ENCODE measurements at places on chromosomes 16 and 17.

GRCh38 chr17:633133-633532 lies 81.5 kb downstream of the VPS53 start:
- no peak for DNase-seq

DNA sequence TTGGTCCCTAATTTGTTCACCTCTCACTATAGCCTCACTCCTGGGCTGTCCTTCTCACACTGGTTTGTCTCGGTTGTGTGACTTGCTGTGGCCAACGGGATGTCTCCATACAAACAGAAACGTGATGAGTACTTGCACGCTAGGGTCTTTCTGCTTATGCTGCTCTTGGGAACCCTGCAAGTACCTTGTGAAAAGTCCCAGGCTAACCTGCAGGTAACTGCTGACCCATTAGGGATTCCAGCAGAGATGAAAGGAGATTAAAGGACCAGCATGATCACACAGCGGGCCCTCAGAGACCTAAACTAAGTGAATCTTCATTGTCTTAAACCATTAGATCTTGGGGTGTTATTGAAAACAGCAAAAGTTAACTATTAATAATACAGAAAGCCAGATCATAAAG lies 562.8 kb upstream of the GOT2 start:
- DNase-seq: no peak

DNA sequence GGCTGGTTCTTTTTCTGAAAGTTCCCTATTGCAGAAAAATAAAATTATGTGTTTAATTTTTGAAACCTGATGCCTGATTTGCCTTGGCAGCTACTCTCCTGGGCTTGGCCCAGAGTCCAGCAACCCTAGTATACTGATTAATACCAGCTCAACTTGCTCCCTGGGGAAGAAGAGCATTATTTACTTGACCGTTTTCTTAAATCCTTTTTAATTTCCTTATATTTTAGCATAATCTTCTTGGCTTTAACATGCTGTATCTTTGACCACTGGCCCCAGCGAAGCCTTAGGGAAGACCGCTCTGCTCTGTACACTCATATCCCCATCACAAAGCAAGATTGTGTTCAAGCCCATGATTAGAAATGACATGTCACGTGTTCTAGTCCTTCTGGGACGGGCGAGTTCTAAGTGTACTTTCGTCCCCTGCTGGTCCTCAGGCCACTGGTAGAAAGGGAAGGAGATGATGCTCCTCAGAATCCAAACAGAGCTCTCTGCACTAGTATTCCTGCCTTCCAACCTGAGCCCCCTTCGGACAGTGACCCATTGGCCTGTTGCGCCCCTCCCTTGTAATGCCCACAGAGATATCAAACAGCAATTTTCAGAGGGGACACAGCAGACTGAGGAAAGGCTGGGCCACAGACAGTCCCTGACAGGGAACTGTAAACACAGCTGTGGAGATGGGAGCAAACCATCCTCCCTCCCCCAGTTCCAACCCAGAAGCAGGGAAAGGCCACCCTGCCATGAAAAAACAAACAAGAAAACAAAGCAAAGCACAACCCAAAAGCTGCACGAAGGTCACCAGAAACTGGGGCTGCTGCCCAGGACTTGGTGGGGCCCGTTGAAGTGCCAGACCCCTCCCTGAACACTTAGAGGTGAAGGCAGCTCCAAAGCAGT lies 4.3 kb upstream of the EZH1 start:
- DNase-seq: no peak

DNA sequence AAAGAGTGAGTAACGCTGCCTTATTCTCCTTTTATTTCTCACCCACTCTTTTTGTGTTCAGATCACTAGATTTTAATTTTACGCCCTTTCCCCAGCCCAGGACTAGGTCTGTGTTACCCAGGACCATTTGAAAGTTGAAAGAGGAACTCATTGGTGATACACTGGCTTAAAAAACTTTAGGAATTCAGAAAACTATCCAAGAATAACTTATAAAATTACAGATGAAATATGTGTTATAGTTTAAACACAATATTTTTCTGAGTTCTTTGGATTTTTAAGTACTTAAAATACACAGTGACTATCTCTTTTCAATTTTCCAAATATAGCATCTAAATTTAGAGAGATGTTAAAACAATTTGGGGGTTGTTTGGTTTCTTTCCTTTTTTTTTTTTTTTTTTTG lies 385.2 kb downstream of the CDH13 start:
- DNase-seq: no peak

DNA sequence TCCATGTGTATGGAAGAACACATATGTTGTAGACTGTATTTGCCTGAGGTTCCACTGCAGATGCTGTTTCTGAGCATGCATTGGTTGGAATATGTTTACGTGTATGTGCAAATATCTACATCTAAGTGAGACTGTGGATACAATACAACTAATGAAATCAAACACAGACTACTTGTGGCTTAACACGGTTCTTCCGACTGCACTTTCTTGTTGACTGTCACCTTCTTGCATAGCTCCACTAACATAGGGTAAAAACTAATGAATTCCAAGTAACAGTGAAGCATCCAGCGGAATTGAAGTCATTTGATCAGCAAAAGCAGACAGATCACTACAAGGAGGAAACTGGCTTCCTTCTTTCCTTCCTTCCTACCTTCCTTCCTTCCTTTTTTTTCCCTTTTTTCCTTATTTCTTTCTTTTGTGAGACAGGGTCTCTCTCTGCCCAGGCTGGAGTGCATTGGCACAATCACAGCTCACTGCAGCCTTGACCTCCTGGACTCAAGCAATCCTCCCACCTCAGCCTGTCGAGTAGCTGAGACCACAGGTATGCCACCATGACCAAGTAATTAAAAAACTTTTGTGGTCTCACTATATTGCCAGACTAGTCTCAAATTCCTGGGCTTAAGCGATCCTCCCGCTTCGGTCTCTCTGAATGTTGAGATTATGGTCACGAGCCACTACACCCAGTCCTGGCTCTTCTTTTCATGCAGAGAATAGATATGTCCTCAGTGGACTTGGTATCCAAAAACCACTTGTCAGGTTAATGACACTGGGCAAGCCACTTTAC lies 22.0 kb upstream of the CCL1 start:
- DNase-seq: no peak

GRCh38 chr16:12793120-12793864 lies 10.4 kb downstream of the CPPED1 start:
- no peak for DNase-seq

DNA sequence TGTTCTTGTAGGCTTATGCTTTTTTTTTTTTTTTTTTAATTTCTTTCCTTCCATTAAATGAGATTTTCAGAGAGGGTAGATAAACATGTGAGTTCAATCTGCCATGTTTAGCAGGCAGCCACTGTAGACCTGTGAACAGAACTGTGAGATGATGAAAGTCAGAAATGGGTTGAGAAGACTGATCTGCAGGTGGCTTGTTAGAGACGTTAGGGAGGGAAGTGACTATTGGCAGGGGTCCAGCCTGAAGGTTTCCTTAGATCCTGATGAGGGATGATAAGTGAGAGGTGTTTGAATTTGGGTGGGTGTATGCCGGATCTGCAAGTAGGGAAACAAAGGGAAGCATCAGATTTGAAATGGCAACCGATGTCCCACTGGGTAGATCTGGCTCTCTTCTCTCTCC lies 157.8 kb downstream of the HS3ST3B1 start:
- DNase-seq: peak; percentile 7

DNA sequence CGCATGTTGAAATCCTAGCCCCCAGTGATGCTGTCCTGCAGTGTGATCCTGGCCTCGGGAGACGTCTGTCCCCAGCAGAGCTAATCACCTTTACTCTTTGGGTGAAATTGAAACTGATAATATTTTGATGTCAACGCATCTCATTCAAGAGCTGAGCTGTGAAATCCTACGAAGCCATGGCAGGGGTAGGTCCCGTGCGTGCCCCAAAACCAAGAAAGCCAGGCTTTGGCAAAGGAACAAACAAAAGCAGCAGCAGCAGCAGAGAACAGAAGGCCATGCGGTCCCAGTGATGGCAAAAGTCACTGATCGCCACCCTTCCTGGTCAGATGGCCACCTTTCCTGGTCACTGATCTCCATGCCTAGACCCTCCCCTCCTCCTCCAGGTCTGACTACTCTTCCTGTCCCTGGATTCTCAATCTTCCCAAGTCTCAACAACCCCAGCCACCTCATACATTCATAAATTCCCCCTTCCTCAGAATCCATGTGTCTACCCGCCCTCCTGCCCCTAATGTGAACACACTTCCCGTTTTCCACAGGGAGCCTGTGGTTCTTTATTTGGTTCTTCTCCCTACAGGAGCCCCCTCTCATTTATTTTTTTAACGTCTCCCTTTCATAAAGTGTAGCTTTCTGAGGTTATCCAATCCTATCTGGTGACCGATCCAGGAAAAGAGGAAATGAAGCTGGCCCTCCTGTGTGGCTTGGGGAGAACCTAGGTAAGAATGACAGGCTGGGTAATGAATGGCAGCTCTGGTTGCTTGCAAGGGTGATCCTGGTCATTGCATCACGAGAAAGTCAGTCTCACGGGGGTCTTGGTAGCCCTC lies 50.3 kb downstream of the CPPED1 start:
- DNase-seq: no peak

- peak; percentile 26 for DNase-seq
Measured at GRCh38 chr16:89574681-89575246, 794 bp upstream of the CPNE7 start.

DNA sequence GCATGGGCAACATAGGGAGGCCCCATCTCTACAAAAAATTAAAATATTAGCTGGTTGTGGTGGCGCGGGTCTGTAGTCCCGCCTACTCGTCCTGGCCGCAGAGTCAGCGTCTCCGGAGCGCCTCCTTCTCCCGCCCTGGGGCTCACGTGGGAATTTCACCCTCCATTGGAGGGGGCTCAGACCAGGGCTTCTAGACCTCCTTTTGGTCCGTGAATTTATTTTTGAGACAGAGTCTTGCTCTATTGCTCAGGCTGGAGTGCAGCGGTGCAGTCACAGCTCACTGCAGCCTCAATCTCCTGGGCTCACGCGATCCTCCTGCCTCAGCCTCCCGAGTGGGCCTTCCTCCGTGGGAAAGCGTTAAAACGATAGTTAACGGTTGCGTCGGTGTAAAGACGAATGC lies 394 bp upstream of the NME4 start:
- peak; percentile 67 for DNase-seq

GRCh38 chr17:18968345-18968744 lies 16.4 kb downstream of the SLC5A10 start:
- no peak for DNase-seq

- no peak for DNase-seq
Measured at GRCh38 chr16:10629592-10629963, 49.2 kb upstream of the EMP2 start.

GRCh38 chr17:37562016-37562745 lies 47.0 kb downstream of the SYNRG start:
- DNase-seq: no peak

- DNase-seq: no peak
Measured at GRCh38 chr17:64252831-64253230, 10.2 kb downstream of the TEX2 start.

GRCh38 chr16:87698676-87699199 lies 67.0 kb downstream of the KLHDC4 start:
- no peak for DNase-seq

DNA sequence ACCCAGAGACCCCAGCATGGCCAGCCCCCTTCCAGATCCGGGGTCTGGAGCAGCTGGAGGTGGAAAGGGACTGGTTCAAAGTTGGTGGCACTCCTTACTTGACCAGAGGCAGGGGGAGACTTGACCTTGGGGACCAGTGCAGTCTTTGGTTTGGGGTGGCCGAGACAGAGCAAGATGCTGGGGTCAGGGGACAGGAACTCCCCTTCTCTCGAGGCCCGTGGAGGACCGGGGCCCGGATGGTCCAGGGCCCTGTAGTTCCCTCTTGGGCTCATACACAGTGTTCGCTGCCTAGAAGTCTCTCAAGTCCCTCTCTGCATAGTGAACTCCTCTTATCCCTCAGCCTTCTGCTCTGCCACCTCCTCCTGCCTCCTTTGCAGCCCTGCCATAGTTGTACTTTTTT lies 601 bp upstream of the PRSS33 start:
- DNase-seq: no peak

GRCh38 chr17:2985318-2985717 lies 78.1 kb downstream of the OR1D5 start:
- DNase-seq: no peak

DNA sequence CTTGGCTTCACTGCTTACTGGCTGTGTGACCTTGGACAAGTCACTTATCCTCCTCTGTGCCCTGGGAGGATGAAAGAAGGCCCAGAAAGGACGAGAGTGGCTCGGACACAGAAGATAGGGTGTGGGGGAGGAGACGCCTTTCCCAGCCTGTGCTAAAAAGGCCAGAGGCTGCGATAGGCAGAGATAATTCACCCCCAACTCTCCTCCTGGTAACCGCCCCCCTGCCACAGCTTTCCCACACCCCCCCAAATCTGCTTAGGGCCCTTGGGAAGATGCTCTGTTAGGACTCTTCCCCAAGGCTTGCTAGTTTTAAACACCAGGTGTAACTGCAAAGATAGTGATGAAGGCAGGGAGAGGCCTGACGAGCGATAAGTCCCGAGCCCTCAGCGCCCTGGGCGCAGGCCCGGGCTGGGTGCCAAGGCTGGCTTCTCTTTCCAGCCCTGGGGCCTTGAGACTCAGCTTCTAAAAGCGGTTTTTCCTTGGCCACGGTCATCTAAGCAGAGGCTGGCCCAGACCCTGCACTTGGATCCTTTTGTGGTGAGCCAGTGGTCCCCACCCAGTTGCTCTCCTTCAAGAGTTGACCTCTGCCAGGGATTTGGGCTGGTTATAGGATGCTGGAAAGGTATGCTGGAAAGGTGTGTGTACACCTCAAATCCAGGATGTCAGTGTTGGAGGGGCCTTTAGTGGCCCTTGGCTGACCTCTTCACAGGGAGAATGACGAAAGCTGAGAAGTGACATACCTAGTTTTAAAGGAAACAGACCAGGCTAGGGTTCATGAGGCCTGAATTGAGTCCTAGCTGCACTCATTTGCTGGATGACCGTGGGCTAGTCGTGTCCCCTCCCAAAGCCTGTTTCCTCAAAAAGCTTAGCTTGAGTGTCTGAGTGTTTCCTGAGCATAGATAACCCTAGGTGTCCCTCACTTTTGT lies 3.4 kb upstream of the PPP1R9B start:
- DNase-seq: no peak

GRCh38 chr16:23318639-23319038 lies 16.5 kb downstream of the SCNN1B start:
- no peak for DNase-seq

- no peak for DNase-seq
Measured at GRCh38 chr17:34756637-34757021, 177.2 kb downstream of the TMEM132E start.

GRCh38 chr16:23511731-23512130 lies 1.4 kb upstream of the GGA2 start:
- DNase-seq: no peak

GRCh38 chr17:16905593-16906191 lies 66.2 kb downstream of the TNFRSF13B start:
- no peak for DNase-seq

All from HL-60 (cell line).